ENCODE measurements at places on chromosomes 5 and 9.
A peak's percentile ranks its signal among the peaks of the same experiment; 100 is the strongest.

DNA sequence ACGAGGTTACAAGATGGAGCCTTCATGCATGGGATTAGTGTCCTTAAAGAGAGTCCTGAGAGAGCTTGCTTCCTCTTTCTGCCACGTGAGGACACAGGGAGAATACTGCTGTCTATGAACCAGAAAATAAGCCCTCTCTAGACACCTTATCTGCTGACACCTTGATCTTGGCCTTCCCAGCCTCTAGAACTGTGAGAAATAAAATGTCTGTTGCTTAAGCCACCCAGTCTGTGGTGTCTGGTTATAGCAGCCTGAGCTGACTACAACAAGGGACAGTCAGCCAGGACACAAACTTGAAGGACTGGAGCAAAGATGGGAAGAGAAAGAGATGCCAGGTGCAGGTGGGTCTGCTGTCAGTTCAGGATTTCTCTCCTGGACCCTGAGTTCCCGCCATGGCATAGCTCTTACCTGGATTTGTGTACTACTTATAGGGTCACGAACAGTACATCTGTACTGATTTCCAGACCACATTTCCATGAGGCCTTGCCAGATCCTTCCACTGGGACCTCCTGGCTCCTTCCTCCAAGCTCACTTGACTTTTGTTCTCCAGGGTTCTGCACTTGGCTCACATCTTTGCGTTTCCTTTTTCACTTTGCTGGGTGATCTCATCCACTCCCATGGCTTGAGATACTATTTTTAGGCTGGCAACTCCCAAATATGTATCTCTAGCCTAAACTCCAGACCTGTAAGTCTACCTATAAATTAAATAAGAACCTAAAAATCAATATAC is 44.9 kb upstream of the LIFR start:
- DNase-seq: no peak

DNA sequence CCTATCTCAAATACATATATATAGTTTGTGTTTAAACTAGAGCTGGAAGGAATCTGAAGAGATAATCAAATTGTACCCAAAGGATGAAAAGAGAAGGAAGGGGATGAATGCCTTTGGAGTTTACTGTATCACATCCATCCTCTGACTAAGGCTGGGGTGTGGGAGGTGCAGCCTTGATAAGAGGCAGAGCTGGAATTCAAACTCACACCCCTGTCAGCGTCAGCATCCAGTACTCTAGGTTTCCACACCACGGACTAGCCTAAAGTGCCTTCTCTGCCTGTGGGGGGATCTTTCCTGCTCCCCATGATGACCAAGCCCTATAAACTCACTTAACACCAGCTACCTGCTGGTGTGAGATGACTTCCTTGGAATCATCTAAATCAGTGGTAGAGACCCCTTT is 48.1 kb downstream of the EPB41L4B start:
- no peak for DNase-seq

DNA sequence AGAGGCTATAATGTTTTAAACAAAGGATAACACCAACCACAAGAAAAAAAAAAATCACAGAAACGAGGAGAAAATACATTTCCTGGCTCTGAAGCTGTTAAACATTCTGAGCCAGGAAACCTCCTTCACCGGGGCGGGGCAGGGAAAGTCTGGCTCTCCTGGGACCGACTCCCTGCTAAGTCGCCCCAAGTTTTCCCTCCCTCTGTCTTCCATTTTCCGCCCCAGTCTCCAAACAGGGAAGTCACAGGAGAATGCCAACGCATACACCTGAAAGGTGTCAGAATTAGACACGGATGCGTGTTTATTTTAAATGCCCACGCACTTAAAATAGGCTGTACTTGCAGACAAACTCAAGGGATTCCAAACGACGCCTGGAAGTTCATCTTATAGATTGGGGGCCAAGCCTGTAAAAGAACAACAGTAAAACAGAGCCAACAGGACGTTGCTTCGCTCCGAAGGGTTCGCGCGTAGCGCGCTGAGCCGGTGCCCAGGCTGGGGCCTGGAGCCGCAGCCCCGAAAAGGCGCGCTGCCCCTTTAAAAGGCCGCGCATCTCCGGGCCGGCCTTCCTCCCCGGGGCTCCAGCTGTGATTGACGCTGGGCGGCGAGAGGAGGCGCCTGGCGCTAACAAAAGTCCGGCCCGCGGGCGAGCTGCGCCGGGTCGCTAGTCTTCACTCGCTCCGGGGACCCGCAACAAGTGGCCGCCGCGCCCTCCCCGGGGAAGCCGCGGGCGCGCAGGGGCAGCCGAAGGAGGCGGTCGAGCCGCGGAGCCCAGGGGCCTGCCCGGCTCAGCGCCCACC is at the start of gene FBXL7:
FBXL7 (plus strand) TSS at position 653 of the 797 bp plus-strand sequence.
- DNase-seq: no peak

DNA sequence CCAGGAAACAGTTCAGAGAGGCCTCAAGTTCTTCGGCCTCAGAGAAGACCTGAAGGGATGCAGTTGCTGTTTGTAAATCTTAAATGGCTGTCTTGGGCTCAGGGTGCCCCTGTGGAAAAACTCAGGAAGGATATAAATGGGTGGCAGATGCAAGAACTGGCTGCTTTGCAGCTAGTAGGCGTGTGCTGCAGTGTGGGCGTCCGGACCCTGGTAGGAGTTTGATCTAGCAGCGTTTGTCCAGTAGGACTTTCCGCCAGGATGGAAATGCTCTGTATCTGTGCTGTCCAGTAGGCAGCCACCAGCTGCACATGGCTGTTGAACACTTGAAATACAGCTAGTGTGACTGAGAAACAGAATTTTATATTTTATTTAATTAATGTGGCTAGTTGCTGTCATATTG is 7.7 kb downstream of the CDX1 start:
- no peak for DNase-seq

- DNase-seq: no peak
Observed at GRCh38 chr9:21070171-21070571, 7.6 kb downstream of the IFNB1 start.

- DNase-seq: no peak
Observed at GRCh38 chr9:92008041-92008440, 58.0 kb upstream of the ROR2 start.

GRCh38 chr5:73126381-73126780 is 6.0 kb downstream of the TMEM171 start:
- no peak for DNase-seq

DNA sequence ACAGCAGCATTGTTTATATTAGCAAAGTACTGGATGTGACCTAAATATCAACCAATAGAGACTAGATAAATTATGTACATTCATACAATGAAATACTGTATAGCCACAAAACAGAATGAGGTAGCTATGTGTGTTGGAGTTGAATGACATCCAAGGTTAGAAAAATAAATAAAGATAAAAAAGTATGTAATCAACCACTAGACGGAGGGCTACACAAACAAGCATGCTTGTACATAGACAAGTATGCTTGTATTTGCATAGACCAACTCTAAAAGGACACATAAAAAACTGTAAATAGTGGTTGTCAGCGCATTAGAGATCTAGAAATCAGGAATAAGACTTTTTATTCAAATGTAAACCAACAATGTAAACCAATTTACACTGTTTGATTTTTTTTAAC is 3.0 kb downstream of the FEM1C start:
- DNase-seq: no peak

- DNase-seq: no peak
Observed at GRCh38 chr5:72645064-72645846, 138.0 kb upstream of the ZNF366 start.

- no peak for DNase-seq
Observed at GRCh38 chr5:120538149-120538548, 74.0 kb downstream of the PRR16 start.

DNA sequence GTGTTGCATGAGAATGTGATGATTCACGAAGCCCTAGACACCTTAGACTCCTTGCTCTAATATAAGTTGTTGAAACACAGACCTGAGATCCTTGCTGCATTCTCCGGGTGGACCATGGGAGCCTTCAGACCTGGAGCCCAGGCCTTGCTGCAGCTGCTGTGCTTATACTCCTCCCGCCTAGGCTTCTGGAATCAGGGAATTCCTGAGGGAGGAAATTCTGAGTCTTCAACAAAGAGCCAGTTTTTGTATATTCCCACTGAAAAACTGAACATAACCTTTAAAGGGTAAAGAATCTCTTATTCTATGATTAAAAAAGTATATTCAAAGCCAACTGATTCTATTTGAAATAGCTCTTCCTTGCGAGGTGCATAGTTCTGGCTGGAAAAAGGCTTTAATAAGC is 245.1 kb upstream of the ELAVL2 start:
- DNase-seq: no peak

DNA sequence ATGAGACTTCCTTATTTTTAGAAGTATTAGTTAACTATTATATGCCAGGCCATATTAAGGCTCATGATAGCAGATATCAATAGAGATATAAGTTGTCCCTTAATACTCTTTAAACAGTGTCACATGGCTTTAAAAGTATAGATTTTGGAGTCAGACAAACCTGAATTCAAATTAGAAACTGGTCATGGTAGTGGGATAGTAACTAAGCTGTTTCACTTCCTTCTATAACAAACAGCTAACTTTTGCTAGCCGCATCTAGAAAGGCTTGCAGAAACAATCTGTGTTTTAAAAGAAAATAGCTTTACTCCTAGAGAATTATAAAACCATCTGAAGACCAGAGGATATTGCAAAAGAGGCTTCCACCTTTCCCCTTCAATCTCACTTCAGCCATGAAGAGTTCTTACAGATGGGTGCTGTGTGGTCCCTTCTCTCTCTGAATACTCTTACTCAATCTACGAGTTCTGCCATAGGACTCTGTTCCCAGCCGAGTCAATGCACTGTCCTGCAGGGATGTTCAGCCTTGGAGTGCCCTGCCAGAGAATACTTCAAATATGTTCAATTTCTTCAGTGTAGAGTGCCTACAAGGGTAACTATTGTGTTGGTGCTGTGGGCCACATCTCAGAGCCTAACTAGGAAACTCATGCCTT is 810.2 kb downstream of the EFNA5 start:
- no peak for DNase-seq

GRCh38 chr9:74729136-74729695 is 158.5 kb downstream of the TRPM6 start:
- DNase-seq: no peak

GRCh38 chr9:20981486-20981885 is 50.0 kb downstream of the HACD4 start:
- DNase-seq: no peak

- DNase-seq: no peak
Observed at GRCh38 chr9:104361207-104361606, 142.9 kb upstream of the OR13F1 start.

GRCh38 chr5:127612441-127613141 is 36.3 kb upstream of the CTXN3 start:
- no peak for DNase-seq

DNA sequence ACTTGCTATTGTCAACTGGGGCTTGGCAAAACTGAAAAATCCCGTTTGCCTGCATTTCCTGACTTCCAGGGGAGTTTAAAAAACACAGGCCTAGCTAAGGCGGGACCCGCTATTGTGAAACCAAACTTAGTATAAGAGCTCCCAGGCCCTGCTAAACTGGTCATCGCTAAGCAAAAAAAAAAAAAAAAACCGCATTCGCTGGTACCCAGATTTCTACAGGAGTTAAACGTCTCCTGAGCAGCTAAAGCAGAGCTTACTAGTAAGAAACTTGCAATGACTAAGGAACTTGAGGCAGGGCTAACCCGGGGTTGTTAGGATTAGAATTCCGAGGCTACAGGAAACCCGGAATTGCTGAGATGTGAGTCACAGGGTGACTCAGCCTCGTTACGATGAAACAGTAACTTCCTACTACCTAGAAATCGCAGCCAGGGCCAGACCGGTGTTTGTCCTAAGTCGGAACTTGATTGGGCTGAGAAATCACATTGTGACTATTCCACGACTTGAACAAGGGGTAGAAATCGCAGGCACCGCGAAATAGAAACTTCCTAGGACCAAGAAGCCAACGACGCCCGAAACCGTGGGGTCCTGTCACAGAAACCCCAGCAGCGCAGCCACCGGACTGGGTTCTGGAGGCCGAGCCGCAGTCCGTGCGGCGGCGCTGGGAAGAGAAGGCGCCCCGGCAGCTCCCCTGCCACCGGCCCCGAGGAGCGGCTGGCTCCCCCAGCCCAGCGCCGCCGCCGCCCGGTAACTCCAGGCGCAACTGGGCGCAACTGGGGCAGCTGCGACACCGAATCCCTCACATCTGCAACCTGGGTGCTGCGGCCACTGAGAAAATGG is 89.4 kb downstream of the ANXA2R start:
- DNase-seq: peak; percentile 79

- DNase-seq: no peak
Observed at GRCh38 chr5:143454936-143455516, 51.5 kb upstream of the NR3C1 start.

GRCh38 chr9:97984188-97985057 is 1.3 kb downstream of the ANP32B start:
- DNase-seq: peak; percentile 85

DNA sequence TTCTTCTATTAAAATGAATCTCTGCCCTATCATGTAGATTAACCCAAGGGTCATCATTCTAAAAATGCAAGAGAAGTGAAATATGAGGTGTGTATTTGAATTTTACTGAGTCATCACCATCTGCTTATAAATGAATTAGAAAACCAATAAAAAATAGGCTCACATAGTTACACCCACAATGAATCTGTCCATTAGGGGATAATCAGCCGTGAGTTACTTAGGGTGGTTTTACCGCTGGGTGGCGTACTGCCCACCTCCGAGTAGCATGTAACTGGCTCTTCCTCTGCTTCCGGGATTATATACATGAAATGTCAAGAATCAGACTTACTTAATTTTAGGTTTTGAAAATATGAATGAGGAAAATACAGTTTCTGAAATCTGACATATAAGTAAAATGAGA is 332.9 kb upstream of the CCNG1 start:
- no peak for DNase-seq

DNA sequence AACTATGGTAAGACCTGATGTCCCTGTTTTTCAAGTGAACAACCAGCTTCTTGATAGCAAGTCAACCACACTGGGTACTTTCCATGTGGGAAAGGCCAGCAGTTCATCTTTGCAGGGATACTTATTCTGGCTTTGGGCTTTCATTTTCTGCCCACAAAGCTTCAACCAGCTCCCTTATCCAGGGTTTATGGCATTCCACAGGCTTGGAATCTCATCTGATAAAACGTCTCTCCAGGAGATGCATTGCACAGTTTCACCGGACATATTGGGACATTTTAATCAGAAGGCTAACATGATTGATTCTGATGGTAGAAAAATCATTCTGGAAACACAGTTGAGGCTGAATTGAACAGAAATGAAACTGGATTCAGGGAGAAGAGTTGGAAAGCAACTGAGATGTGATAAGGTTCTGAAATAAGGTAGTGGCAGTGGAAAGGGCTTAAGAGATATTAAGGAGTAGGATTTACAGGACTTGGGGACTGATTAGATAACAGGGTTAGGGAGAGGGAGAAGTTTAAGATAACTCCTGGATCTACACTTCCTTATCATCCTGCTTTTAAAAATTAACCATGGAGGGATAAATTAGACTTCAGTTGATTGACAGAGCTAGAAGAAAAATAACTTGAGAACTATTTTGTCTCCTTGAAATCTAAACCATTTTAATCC is 195.8 kb upstream of the FBXL7 start:
- DNase-seq: no peak

DNA sequence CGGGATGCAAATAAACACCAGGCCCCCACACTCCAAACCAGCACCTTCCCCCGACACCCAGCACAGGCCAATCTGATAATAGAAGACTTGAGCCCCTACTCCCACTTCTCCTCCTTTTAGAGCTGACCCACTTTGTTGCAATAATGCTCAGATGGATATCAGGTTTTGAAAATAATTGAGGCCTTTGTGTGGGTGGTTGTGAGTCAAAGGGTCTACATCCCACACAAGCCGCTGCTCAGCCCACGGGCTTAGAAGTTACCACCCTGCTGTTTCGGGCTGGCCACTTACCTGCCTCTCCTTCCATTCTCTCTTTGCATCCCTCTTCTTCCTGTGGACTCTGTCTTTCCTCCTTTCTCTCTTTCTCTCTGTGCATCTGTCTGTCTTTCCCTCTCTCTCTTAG is 36.2 kb upstream of the FOXI1 start:
- DNase-seq: no peak

Data from CD4-positive, alpha-beta T cell treated with Interleukin-12 subunit alpha and Interleukin-12 subunit beta, for 1 hour (primary cell).